ENCODE measurements at places on chromosomes 7 and 10. TPM values are rescaled to one million over a fixed set of nuclear protein-coding genes. Genes with fewer than 3 reads are reported as not detected.

GRCh38 chr7:51249991-51250390, 66.6 kb downstream of the COBL start:
- no peak for DNase-seq
- no peak overlapping the region for H3K4me3 ChIP-seq
- no peaks in the 10 kb centered on the region for H3K36me3 ChIP-seq
- no peaks in the 10 kb centered on the region for H3K4me1 ChIP-seq

GRCh38 chr7:139594911-139595476, 71.5 kb downstream of the CLEC2L start:
- H3K27me3 ChIP-seq = no peaks in the 10 kb centered on the region
- H3K4me3 ChIP-seq = no peak overlapping the region

Gene PAPOLB
- total RNA-seq = not detected

DNA sequence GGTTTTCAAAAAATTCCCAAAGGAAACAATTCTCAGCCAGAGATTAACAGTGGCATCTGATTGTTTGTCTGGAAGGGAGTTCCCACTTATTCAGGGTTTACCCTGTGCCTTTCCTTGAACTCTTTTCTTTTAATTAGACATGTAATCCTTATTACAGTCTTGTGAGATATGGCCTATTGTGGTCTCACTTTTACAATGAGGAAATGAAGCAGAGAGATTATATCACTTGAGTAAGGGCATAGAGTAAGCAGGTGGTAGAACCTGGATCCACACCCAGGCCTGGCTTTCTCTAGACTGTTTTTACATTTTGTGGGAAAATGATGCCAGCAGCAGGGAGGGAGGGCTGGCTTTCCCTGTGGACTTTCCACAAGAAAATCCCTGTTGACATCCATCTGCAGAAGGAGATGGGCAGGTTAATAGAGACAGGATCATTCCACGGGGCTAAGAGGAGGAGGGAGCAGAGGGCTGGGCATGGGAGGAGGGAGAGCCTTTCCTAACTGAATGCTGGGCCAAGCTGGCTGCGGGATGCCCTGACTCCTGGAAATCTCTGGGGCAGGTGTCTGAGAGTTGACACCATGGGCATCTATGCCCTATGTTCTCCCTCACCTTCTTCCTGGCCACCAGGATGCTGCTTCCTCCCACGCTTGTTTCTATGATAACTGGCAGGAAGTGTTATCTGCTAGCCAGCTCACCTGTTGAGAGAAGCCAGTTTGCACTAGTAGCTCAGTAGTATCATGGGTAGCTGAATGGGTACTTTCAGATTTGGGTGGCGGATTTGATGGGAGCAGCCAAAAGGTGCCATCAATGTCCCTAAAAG, 28.7 kb upstream of the ARHGAP22 start:
- H3K27me3 ChIP-seq = peaks cover 10% of the 10 kb centered on the region
- DNase-seq = no peak
- H3K4me3 ChIP-seq = no peak overlapping the region
- no peaks in the 10 kb centered on the region for H3K36me3 ChIP-seq
- H3K27ac ChIP-seq = no peak overlapping the region
- peaks cover 10% of the 10 kb centered on the region for H3K4me1 ChIP-seq

- H3K27ac ChIP-seq = no peak overlapping the region
- H3K27me3 ChIP-seq = peaks cover 3% of the 10 kb centered on the region
- H3K4me3 ChIP-seq = no peak overlapping the region
- DNase-seq = no peak
These were observed 249.6 kb downstream of the GPAM start for GRCh38 chr10:111933937-111934336.

GRCh38 chr10:78931321-78932053, 137.3 kb upstream of the ZMIZ1 start:
- H3K4me3 ChIP-seq = no peak overlapping the region
- no peak for DNase-seq
- H3K36me3 ChIP-seq = no peaks in the 10 kb centered on the region
- no peak overlapping the region for H3K27ac ChIP-seq
- no peaks in the 10 kb centered on the region for H3K4me1 ChIP-seq

DNA sequence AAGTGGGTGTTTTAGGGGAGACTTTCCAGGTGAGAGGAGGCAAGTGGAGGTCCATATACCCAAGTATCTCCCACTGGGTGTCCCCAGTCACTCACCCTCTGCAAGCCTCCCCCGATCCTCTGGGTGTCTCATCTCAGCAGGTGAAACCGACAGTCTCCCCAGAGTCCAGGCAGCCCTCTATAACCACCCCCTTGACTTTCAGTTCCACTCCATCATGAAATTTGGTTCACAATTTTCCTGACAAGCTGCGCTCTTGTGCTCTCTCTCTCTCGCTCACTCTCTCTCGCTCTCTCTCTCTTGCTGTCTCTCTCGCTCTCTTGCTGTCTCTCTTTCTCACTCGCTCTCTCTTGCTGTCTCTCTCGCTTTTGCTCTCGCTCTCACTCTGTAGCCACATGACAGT, 8.1 kb upstream of the RABGEF1 start:
- H3K27me3 ChIP-seq = no peaks in the 10 kb centered on the region
- no peak overlapping the region for H3K4me3 ChIP-seq
- H3K27ac ChIP-seq = no peak overlapping the region
- DNase-seq = no peak

Gene MRC1
- not detected for total RNA-seq

Measured in activated CD8-positive, alpha-beta T cell treated with anti-CD3 and anti-CD28 coated beads for 36 hours (primary cell).